ENCODE measurements at places on chromosomes 2 and 18. TPM values are rescaled to one million over a fixed set of nuclear protein-coding genes. Genes with fewer than 3 reads are reported as not detected.
A peak's percentile ranks its signal among the peaks of the same experiment; 100 is the strongest.

- DNase-seq: peak; percentile 78
Observed at GRCh38 chr2:149017116-149017985, 21.1 kb upstream of the LYPD6B start.

- DNase-seq: no peak
Observed at GRCh38 chr2:177812713-177813396, 259.7 kb downstream of the PDE11A start.

GRCh38 chr2:105238664-105239240 is 2.8 kb upstream of the GPR45 start:
- no peak for DNase-seq

The SNRPD1 gene
- 28.6 TPM for total RNA-seq

The CYP27C1 gene
- total RNA-seq: 0.59 TPM

Measured in H7 (cell line).